Foreskin melanocyte (primary cell): ENCODE measurements at places on chromosomes 6 and 20.

DNA sequence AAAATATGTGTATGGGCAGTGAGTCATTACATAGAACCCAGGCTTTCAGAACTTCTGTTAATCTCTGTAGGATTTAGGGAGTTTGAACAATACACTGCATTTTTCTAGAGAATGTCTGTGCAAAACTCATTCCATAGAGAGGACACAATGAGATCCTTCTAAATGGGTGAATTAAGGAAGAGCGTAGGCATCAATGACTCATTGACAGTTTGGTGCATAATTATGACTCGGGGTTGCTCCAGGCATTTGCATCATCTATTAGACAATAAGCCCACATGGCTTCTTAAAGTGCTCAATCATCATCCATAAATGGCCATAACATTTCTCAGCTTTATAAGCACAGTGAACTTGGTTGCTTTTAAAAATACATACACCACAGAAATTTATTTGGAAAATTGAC is 625.5 kb downstream of the CDH26 start:
- peak; percentile 99 for DNase-seq

- no peak for DNase-seq
These were observed 16.9 kb upstream of the GSTA4 start for GRCh38 chr6:53011979-53012378.

DNA sequence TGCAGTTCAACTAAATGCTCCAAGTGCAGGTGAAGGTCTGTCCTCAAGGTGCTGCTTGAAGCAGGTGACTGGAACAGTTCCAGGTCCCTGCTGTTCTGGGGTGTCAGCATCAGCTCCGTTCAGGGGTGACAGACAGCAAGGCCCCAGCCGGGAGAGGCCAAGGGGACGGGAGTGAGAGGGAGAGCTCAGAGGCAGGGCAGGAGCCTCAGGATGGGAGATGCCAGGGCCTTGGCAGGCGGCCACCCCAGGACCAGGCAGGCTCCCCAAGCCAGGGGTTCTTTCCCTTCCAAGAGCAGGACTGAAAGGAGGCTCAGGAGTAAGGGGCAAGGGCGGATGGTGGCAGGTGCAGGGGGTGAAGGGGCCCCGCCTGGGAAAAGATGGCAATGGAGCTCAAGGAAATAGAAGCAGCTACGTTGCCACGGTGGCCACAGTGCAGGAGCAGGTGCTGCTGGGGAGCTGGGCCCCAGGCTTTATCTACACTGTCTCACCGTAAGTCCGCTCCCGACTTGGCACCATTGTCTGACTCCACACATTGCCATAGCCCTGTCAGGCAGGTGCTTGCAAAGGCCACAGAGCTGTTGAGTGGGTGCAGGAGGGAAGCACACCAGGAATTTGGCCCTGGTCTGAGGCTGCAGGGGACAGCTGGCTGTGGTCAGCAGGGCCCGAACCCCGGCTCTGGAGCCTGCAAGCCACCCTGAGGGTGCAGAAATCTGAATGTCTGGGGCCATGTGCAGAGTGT is 43.1 kb downstream of the ERMARD start:
- no peak for DNase-seq

DNA sequence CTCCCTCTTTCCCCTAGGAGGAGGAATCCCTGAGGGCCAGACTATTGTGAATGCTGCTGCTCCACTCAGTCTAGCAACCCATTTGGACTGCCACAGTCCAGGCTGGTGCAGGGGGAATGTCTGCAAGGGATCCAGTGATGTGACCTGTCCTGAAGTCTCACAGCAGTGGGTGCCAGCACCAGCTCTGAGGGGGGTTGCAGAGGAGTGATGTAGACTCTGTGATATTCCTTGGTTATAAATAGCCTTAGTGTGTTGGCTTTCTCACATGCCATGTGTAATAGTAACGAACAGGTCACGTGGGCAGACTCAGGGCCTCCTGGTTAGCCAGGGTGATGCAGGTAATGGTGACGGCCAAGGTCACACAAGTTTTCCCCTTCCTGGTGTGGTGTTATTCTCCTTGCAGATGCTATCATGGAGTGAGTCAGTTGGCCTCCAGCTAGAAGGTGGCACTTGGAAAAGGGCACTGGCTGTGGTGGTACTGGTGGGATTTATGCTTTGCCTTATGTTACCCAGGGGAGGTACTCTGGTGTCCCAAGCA is 404.4 kb downstream of the UTRN start:
- DNase-seq: no peak

- no peak for DNase-seq
These were observed 511.0 kb downstream of the CDKAL1 start for GRCh38 chr6:21045135-21045700.

GRCh38 chr20:14093652-14094051 is 98.3 kb downstream of the MACROD2 start:
- DNase-seq: no peak

- DNase-seq: no peak
These were observed 35.8 kb upstream of the YWHAB start for GRCh38 chr20:44849703-44850102.

- no peak for DNase-seq
These were observed 46.2 kb downstream of the RPP40 start for GRCh38 chr6:4957521-4958231.

DNA sequence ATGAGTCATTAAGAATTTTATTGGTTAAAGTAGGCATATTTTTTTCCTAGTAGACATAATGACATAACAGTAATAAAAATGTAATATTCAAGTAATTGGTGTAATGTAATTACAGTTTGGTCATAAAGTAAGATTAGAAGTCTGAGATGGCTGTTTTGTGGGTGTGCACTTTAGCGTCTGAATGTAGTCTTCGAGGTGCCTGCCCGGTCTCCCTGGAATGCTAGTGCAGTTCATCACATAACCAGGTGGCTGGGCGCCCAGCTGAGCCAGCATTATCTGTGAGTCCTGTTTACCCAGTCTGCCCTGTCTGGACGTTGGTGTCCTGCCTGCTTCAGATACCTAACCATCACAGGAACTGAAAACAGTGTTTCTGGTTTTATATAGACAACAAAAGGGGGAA is 419.1 kb downstream of the CDC5L start:
- no peak for DNase-seq

DNA sequence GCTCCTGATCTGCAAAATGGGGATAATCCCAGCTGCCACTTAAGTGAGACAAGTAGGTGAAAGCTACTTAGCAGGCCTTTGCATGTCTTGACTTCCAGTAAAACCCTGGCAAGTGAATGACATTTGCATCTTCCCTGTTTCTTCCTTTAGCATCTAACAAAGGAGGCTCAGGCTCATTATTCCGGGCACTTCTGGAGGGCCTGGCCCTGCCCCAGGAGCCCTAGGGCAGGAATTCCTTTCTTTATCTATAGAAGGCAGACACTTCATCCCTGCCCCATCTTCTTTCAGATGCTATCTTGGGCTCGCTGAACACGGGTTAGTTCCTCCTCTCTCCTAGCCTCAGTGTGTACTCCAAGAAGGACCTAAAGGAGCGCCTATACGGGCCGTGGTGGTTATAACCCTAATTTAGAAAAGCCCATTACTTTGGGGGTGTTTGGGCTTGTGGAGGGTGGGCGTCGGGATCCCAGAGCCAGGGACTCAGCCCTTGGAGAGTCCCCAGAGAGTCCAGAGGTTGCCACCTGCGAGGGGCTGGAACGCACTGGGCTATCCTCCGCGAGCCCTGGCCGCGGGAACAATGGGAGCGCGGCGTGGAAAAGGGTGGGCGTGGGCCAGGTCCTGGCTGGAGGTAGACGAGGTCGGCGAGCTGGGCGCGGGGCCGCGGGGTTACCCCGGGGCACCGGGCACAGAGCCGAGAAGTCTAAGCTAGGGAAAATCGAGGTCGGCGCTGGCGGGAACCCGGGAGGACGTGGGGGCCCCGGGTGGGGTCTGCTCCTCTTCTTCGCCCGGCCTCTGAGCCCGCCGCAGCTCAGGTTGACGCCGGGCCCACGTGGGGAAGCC is 62.8 kb upstream of the EPB41L1 start:
- no peak for DNase-seq

GRCh38 chr6:166655713-166656229 is 28.7 kb upstream of the RPS6KA2 start:
- no peak for DNase-seq

- DNase-seq: no peak
These were observed 11.3 kb downstream of the TFAP2A start for GRCh38 chr6:10403385-10404106.

DNA sequence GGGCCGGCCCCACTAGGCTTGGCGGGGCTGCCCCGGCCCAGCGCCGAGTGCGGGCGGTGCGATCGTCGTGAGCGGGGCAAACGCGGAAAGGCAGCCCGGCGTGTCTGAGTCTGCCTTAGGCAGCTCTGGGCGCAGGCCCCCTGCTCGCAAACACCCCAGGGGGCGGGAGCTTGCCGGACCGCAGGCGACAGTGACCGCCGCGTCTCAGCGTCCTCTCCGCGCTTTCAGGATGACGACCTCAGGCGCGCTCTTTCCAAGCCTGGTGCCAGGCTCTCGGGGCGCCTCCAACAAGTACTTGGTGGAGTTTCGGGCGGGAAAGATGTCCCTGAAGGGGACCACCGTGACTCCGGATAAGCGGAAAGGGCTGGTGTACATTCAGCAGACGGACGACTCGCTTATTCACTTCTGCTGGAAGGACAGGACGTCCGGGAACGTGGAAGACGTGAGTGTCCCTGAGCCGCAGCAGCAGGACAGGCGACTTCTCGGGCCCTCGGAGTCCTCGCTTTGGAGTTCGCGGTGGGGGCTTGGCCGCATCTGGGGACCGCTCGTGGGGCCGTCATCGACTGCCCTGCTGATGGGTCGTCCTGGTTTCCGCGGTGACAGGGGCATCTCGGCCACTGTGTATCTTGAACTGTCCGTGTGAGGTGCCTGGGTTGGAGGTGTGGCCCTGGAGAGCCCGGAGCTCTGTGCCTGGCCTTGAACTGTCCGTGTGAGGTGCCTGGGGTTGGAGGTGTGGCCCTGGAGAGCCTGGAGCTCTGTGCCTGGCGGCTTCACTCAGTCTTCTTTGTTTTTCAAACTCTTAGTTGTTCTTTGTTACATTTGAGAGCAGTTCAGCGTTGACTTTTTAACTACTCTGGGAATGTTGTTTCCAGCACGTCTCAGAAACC is 786 bp downstream of the ADRM1 start:
- DNase-seq: no peak

DNA sequence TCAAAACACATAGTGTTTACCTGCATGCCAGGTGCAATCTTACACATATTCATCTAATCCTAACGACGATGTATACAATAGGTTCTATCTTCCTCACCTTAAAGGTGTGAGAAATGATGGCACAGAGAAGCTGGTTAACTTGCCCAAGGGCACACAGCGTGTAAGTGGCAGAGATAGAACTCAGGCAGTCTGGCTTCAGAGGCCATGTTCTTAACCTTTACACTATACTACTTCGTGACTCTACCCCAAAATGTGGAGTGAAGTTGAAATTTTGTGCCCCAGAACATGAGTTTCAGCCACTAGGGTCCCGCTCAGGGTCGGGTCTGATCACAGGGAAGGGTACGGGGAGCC is 584 bp downstream of the VPS52 start:
- DNase-seq: no peak

DNA sequence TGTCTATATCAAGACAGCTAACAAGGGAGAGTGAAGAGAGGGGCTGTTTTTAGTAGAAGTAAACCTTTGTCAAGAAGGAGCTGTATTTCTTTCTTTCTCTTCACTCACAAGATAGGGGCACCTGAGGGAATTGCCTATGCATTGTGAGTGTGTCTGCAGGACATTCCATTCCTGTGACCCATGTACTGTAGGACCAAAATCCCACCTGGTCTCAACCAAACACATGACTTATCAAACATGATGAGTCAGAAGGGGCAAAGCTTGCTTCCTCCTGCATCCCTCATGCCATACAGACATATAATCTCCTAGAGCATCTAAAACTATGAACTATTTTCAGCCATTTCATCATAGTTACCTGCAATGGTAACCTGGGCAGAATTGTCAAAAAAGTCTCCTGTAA is 21.8 kb downstream of the PKHD1 start:
- no peak for DNase-seq
